ENCODE measurements at places on chromosomes 4 and X.
A peak's percentile ranks its signal among the peaks of the same experiment; 100 is the strongest.

- DNase-seq = no peak
These were observed 1150.4 kb upstream of the INTU start for GRCh38 chr4:126482311-126482710.

DNA sequence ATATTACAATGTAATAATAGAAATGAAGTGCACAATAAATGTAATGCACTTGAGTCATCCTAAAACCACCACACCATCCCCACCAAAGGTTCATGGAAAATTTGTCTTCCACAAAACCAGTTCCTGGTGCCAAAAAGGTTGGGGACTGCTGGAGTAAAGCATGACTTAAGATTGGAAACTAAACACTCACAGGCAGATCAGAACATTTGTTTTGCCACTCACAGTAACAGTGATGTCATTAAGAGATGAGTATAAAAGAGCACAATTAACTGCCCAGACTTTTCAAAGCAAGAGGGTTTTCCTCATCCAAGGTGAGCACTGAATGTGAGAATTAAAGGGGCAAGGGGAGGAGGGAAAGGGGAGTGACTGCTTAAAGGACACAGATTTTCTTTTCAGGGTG is 35.6 kb downstream of the MAP7D3 start:
- no peak for DNase-seq

DNA sequence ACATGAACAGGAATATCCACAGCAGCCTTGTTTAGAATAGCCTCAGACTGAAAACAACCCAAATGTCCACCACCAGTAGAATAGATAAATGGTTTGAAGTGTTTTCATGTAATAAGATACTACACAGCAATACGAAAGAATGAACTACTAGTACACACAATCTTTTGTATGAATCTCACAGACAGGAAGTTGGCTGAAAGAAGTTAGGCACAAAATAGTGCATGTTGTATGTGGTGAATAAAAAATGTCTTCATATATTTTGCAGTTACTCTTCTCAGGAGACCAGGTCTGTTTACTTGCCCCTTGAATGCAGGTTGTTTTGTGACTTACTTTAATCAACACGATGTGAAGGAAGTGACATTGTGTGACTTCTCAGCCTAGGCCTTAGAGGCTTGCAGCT is 75.9 kb upstream of the LEF1 start:
- DNase-seq = no peak

DNA sequence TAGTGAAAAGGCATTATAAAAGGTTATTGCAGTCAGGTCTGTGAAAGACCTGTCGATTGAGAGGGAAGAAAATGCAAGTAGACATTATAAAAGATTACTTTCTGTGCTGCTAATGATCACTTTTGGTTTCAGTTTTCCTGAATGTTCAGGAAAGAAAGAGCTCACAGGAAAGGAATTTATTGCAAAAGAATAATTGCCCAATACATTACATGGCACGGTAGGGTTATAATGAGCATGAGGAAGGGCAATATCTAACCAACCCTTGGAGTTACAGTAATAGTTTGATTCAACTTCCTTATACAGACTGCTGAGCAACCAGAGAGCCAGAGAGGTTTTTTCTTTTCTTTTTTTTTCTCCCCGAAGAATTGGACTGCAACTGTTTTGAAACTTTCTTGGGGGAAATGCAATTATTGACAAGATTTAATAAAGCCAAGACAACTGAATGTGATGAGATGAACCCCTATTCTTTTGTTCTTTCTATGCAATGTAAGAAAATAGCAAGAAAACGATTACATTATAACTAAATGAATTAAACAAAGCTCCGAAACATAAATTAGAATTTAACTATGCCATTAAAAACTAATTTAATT is 247.0 kb downstream of the C4orf33 start:
- peak; percentile 78 for DNase-seq

- peak; percentile 44 for DNase-seq
These were observed 8.2 kb downstream of the RTL3 start for GRCh38 chrX:78650906-78651437.

DNA sequence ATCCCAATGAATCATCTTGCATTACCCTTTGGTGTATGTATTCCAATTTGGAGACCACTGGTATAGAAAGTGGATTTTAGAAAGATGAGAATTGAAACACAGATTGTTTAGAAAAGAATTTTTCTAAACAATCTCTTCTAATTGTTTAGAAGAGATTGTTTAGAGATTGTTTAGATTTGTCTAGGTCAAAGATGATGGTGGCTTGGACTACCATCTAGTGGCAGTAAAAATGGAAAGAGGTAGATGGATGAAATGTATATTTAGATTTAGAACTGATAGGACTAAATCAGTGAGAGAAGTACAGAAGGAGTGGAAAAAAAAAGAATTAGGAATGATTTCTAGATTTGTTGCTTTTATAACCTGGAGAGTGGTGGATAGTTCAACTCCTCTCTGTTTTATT is 70.6 kb downstream of the ARSJ start:
- DNase-seq = no peak

GRCh38 chr4:123632693-123633030 is 236.1 kb downstream of the SPRY1 start:
- no peak for DNase-seq

DNA sequence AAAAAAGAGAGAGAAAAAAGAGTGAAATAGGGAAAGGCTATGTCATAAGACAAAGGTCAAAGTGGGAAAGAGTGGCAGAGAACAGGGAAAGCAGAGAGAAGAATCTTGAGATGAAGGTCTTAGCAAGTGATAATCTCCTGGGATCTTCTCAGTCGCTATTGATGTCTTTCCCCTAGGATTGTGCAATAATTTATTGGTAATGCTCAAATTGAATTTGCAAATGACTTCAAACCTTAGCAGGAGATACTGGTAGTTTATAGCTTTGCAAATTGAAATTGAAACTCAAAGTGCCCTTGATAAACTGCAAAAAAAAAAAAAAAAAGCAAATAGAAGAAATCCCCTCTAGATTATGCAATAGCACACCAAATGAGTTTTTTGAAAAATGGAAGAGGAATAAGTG is 45.7 kb upstream of the MID1 start:
- no peak for DNase-seq

GRCh38 chrX:68147848-68148247 is 285.4 kb downstream of the OPHN1 start:
- DNase-seq = no peak

DNA sequence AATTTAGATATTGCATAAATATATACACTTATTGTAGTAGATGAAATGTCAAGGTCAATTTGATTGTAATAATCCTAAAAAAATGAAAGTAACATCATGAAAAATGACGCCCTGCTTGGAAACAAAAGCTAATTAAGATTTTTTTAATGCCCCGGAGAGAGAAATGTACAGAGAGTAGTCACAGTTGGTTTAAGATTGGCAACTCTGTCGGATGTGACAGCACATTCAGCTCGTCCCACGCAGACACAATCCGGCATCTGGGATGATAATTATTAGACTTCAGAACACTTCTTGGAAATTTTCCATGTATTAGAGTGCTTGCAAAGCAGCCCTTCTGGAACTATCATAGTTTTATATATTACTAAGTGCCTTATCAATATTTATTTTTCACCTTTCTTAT is 478.0 kb downstream of the PDHA2 start:
- DNase-seq = no peak

- no peak for DNase-seq
These were observed 893 bp upstream of the SEPTIN11 start for GRCh38 chr4:76948443-76949275.

GRCh38 chr4:4182835-4183568 is 43.7 kb downstream of the OTOP1 start:
- no peak for DNase-seq

DNA sequence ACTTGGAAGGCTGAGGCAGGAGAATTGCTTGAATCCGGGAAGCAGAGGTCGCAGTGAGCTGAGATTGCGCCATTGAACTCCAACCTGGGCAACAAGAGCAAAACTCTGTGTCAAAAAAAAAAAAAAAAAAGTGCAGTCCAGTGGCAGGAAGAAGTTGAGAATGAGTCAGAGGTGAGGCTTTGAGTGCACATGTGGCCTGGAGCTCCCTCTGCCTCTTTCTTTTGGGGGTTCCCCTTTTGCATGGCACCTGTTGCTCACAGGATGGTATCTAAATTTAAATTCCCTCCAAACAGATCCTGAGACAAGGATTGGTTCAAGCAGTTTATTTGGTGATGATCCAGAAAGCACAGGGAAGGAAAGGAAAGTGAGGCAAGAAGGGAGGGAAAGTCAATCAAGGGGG is 151.4 kb upstream of the STX18 start:
- no peak for DNase-seq

GRCh38 chr4:61251129-61251528 is 51.0 kb downstream of the ADGRL3 start:
- no peak for DNase-seq

GRCh38 chrX:96563646-96564045 is 121.0 kb upstream of the DIAPH2 start:
- DNase-seq = peak; percentile 57

DNA sequence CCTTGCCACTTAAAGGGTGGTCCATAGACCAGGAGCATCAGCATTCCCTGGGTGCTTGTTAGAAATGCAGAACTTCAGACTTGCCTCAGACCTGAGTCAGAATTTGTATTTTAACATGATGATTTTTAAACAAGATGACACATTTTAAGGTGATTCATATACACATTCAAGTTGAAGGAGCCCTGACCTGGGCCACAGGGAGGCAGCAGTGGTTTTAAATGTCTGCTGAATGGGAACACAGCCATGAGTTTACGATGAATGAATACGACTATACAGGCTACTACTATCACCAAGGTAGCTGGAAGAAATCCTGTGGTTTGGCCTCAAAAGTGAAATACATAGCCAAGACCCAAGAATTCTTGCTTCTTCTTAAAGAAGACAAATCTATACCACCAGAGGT is 2.9 kb downstream of the HDAC8 start:
- peak; percentile 32 for DNase-seq

DNA sequence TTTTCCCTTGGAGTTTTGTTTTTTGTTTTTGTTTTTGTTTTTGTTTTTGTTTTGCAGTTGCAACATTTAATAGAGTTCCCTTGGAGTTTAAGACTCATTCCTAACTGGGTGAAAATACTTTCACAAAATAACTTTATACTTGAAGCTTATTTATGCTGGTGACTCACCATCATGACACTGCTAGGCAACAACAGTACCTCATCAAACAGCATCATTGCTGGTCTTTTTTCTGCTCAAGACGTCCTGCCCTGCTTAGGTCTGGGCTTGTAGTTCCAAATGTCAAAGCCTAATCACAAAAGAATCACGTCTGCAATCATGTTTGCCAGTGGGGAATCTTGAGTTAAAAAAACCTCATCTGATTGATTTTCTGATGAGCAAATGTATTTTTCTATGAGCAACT is 105.7 kb upstream of the PRPS2 start:
- no peak for DNase-seq

DNA sequence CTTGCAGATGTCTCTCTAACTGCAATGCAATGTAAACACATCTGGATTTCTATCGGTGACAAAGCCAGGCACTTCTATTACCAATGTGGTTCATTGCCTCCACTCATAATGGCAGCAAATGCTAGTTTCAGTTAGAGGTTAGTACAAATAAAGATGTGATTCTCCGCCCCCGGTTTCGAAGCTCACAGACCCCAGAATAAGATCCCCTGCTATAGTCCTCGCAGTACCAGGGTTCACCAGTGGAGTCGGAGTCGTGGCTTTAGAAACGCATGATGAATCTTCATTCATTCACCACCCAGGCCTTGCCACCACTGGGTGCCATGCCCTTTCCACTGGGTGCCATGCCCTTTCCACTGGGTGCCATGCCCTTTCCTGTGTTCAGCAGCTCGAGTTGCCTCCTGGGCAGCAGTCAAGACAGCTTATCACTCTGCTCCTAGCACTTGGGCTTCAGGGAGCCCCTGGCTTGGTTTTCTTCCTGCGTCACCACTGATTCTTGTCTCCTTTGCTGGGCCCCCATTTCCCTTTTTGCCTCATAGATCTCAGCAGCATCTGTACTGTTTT is 3.5 kb upstream of the NAA10 start:
- DNase-seq = no peak

- no peak for DNase-seq
These were observed 1213.2 kb downstream of the RAPGEF2 start for GRCh38 chr4:160316036-160316435.

DNA sequence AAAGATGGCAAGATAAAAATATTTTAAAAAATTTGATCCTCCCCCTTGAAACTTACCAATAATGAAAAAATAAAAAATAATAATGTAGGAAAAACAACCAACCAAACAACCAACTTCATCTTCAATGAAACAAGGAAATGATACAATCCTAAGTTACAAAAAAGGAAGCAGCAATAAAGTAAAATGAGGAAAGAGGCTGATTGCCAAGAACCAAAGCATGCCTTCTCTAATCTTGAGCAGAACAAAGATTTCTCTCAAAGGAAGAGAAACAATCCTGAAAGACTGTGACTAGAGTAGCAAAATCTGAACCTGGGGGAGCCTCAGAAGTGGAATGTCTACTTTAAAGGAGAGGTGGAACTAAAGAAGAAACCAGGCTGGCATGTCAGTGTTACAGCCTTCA is 10.9 kb upstream of the WDFY3 start:
- DNase-seq = no peak

DNA sequence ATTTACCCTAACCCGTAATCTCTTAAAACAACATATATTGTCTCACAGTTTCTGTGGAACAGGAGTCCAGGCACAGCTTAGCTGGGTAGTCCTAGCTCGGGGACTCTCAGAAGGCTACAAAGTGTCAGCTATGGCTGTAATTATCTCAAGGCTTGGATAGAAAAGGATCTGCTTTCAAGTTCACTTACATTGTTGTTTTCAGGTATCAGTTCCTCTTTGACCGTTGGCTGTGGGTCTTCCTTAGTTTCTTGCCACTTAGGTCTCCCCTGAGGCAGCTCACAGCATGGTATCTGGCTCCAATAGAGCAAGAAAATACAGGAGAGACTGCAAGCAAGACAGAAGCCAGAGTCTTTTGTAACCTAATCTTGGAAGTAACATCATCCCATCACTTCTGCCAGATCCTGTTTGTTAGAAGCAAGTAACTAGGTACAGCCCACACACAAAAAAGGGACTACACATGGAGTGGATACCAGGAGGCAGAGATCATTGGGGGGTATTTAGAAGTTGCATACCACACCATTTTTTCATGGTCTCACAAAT is 137.0 kb downstream of the MAGEB5 start:
- no peak for DNase-seq

GRCh38 chr4:121243485-121243884 is 79.4 kb upstream of the TNIP3 start:
- no peak for DNase-seq

DNA sequence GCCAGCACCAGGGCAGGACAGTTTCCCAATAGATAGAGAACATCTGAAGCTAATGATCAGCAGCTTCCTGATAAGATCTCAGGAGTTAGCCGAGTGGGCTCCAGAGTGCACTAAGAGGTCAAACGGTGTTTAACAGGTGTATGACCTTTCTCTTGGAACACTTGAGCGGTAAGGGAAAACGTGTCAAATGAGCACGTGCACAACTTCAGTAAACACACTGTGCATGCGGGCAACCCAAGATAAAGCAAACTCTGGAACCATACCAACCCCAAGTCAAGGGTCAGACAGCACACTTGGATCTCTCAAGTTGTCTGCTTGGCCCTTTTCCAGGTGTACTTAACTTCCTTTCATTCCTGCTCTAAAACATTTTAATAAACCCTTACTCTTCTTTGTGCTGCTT is 1941.5 kb upstream of the PCDH10 start:
- no peak for DNase-seq

Data from AG09309 (cell line).